ENCODE measurements at places on chromosomes 1 and 21.

GRCh38 chr1:205312866-205313562, 8.5 kb downstream of the NUAK2 start:
- DNase-seq = no peak

GRCh38 chr1:170872663-170873062, 62.7 kb upstream of the MROH9 start:
- no peak for DNase-seq

DNA sequence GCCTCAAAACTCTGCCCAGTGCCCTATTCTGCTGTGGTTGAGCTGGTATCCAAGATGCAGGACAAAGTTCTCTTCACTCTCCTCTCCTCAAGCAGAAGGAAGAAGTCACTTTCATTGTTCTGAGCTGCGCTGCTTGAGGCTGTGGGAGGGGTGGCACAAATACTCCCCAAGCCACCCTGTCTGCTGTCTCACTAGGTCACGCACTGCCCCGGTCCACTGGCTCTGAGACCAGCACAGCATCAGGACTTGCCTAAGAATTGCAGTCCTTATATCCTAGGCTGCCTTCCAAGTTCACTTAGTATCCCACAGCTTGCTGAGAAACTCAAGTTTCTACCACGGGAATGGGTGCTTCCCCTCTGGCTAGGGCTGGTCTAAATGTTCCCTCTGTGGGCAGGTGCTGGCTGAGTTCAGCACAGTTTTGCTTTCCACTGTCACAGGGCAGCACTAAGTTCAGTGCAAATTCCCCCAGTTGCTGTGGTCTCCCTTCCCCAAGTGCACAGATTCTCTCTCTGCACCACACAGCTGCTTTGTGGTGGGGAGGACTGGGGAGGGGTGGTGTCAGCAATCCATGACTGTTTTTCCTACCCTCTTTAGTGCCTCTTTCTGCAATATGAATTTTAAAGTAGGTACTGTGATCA, 32.4 kb downstream of the SLC9C2 start:
- DNase-seq = no peak

GRCh38 chr21:28283641-28284490, 708.8 kb downstream of the LTN1 start:
- no peak for DNase-seq

DNA sequence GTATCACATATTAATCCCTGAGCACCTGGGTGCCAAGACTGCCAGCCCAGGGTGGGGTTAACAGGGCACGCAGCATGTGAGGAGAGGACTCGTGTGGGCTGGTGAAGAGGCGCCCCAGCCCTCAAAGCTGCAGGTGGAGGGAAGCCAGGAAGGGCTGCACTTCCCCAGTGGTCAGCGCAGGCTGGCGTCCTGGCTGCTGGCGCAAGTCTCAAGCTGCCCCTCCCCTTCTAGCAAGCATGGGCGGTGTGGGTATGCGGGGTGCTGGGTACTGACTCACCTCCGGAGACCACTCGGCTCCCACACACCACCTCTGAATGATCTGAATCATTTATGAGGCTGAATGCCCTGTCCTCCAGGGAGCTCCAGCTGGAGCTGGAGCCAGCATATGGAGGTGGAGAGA, 44.0 kb downstream of the EIF2D start:
- no peak for DNase-seq

- DNase-seq = no peak
Measured at GRCh38 chr1:204439621-204440375, 28.2 kb upstream of the PPP1R15B start.

GRCh38 chr1:5927506-5928370, 64.5 kb downstream of the NPHP4 start:
- DNase-seq = no peak

DNA sequence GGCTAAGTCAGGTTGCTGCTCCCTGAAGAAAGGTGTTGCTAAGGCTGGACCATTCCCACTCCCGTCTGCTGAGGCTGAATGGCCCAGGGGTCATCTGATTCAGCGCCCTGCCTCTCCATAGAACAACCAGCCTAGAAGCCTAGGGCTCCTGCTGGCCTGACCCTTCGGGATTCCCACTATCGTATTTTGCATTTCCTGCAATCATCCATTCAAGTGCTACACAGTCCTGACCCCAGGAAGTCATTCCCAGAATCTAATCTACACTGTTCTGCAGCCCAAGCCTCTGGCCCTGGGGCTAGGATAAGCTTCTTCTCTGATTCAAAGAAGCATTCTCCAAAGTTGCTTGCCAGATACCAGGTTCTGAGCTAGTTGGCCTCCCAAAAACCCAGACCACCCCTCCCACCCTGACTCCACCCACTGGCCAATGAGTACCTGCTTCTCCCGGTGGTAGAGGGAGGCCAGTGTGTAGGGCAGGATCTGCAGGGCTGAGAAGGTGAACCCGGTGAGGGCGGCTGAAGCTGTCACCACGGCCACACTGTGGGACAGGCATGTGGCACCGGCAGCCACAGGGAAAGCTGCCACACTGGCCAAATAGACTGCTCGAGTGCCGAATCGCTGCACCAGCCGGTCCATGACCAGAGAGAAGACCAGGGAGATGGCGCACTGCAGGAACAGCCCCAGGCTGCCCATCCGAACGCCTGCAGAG, 18.7 kb downstream of the SLC45A3 start:
- DNase-seq = no peak

DNA sequence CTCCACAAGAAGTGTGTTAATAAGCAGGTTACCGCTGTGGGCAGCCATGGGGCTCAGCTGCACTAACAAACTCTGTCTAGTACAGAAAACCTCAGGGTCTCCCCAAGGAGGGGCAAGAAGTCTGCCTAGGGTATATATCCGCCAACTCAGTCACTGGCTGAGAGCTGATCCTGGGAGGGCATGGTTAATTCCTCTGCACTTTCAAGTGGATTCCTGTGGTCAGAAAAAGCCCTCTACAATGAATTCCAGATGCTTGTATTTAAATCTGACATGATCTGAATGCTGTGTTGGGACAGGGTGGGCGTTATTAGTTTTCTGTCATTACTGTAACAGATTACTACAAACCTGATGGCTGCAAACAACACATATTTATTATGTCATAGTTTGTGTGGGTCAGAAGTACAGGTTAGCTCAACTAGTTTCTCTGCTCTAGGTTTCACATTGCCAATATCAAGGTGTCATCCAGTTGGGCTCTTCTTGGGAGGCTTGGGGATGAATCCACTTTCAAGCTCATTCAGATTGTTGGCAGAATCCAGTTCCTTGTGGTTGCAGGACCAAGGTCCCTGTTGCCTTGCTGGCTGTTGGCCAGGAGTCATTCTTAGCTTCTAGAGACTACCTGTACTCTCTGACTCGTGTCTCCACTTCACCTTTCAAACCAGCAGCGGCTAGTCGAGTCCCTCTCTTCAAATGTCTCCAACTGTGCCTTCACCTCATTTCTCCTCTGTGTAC, 8.0 kb upstream of the SELE start:
- no peak for DNase-seq

DNA sequence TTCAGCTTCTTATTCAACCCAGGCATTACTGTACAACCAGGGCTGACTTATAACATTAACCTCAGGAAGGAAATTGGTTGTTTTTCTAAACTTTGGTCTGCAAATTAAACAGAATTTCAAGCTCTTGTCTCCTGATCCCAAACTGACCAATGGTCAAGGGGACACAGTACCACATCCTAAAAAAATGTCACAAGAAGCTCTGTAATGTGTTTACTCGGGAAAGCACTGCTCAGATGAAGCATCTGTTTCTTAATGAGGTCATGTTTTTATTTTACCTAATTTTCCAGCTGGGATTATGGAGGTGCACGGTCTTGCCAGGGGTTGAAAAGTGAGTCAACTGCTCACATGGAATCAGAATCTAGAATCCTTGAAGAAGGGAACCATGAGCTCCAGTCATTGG, 18.7 kb downstream of the ADAMTS5 start:
- DNase-seq = no peak

GRCh38 chr1:5935026-5935425, 57.2 kb downstream of the NPHP4 start:
- DNase-seq = no peak

DNA sequence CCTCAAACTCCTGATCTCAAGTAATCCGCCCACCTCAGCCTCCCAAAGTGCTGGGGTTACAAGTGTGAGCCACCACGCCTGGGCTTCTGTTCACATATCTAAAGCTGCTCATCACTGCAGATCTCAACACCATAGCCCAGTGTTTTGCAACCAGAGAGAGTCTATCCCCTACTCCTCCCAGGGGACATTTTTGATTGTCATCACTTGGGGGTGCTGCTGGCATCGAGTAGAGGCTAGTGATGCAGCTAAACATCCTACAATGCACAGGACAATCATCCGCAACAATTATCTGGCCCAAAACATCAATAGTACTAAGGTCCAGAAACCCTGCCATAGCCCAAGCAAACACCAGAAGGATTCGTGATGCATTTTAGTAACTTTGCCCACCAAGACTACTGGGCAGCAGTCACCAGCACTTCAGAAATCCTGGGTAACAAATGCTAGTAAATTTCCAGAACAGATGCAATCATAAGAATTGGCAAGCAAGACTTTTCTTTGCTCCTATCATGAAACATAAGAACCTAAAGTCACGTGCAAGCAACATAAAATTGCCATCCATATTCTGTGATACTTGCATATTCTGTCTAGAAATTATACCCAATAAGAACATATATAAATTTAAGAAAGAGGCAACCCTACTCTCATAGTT, 159.2 kb downstream of the APP start:
- no peak for DNase-seq

GRCh38 chr21:29436650-29437049, 137.9 kb downstream of the BACH1 start:
- no peak for DNase-seq

GRCh38 chr1:160499631-160500030, 23.4 kb downstream of the SLAMF6 start:
- no peak for DNase-seq

DNA sequence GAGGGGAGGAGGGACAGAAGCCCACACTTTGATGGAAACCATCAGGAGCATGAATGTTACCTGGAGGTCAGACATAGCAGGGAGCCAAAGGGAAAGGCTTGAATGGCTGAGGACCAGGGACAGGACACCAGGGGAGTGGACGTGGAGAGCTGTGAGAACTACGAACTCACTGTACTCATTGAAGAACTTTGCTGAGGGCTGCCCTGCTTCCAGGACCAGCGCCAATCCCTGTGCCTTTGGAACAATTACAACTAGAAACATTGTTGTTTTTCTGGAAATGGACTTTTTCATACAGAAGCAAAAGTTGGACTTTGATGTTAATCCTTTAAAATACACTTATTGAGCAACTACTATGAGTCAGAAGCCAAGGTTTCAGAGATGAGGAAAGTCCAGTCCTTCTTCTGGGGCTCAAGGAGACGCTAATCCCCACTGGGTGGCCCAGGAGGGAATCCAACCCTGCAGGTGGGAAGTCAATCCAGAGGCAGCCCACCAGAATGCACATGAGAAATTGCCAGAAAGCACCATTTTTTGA, 12.9 kb downstream of the TSPAN2 start:
- DNase-seq = no peak

DNA sequence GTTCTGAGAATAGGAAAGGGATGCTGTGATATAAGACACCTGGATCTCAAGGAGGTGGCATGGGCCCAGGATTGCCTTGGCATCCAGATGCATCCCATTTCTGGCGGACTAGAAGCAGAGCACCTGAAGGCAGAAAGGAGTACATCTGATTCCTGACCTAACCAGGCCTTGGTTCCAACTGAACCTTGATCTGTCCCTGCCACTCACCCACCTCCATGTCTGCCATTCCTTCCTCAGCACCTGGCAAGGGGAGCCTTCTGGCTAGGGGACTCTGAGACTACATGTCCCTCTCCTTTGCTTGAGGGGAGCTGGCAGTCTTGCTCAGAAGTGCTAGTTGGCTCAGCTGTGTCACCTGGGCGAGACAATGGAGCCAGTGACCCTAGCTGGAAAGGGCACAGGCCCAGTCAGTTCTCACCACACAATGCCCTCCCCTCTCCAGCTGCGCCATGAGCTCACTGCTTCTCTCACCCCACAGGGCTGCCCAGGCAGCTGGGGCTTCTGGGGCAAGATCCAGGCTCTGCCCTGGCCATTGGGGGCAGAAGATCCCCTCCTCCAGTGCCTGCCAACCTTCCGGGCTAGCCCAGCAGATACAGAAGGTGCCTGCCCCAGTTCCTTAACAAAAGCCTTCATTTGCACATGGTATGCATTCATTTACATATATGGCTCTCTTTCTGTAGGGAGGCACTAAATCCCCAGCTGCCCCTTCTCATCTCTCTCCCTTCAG, 2.9 kb downstream of the IGSF8 start:
- no peak for DNase-seq

DNA sequence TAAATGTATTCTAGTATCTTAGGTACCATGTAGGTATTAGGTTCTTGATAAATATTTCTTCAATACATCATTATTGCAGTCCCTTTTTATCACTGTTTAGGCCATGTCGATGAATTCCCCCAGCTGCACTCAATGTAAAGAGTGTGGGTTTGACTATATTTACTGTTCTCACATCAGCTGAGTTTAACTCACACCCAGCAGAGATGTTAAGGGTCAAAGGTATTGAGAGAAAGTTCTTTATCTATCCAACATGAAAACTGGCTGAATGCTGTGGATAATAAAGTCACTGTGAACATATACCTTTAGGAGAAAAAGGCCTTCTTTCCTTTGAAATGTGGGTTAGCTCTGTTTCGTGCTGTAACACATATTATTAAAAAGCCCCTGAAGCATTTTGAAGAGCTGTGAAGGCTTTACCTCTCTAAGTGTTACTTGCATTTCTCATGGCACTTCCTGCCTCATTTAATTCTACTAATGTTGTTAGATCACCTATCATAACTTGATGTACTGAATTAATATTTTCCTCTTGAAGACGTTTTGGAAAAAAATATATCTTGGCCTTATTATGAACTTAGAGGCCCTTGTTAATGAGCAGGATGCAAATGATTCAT, 19.1 kb upstream of the LYST start:
- DNase-seq = no peak

DNA sequence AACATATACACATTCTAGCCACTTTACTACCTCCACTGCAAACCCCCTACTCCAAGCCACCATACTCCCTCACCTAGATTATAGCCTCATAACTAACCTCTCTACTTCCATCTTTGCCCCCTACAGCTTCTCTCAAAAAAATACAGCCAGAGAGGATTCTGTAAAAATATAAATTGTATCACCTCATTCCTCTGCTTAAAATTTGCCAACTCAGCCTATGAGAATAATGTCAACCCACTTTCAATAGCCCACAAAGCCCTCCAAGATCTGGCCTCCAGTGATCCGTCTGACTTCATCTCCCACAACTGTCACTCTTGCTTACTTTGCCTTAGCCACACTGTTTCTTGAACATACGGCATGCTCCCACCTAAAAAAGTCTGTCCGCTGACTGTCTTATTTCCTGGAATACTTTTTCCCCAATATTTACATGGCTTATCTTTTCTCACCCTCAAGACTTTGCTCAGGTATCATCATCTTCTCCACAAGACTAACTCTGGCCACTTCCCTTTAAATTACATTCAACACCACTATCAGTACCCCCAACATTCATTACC, 21.5 kb downstream of the NME7 start:
- no peak for DNase-seq

DNA sequence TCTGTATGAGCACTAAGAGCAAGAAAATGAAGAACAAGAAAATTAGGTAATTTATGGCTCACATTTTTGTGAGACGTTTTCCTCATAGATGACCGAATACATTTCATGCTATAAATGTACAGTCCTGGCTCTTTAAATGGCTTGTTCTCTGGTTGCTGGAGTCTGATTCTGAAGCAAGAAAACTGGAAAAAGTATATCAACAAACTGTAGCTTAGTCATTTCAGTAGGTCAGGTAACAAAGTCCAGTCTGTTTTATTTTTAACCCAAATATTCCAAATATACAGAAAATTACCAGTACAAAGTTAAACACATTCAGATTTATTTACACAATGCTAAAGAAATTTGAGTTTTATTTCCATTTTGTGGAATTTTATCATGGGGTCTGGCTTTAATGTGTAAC, 2.5 kb upstream of the MYBPHL start:
- DNase-seq = no peak

- peak; percentile 39 for DNase-seq
Measured at GRCh38 chr21:36917471-36918158, 48.9 kb downstream of the HLCS start.

All from Calu3 (cell line).